Lung (tissue), 17 donors: ENCODE measurements at places on chromosomes 4 and X. TPM values are rescaled to one million over a fixed set of nuclear protein-coding genes. Genes with fewer than 3 reads are reported as not detected.

The DMP1 gene
- not detected for polyA plus RNA-seq

The PLAC8 gene
- 115 TPM for polyA plus RNA-seq

The UGT2B15 gene
- polyA plus RNA-seq, result not detected

The DCX gene
- not detected for polyA plus RNA-seq

The SHROOM4 gene
- polyA plus RNA-seq, result 6.8 TPM

The PAGE2B gene
- polyA plus RNA-seq, result 0.37 TPM

The CPXCR1 gene
- not detected for polyA plus RNA-seq

The UNC5C gene
- polyA plus RNA-seq, result 0.68 TPM

The PAGE4 gene
- polyA plus RNA-seq, result not detected

The PI4K2B gene
- 11.9 TPM for polyA plus RNA-seq

The VEGFD gene
- 10.0 TPM for polyA plus RNA-seq

The PTPN13 gene
- 16.1 TPM for polyA plus RNA-seq

The MAGEE2 gene
- 0.06 TPM for polyA plus RNA-seq

The PALLD gene
- 20.7 TPM for polyA plus RNA-seq

The IBSP gene
- polyA plus RNA-seq, result not detected

The BMP3 gene
- 2.6 TPM for polyA plus RNA-seq

The TREX2 gene
- 0.61 TPM for polyA plus RNA-seq

The TCEAL6 gene
- polyA plus RNA-seq, result not detected

The IL21 gene
- polyA plus RNA-seq, result 0.02 TPM

The PLK4 gene
- 1.3 TPM for polyA plus RNA-seq

The DDIT4L gene
- 0.47 TPM for polyA plus RNA-seq
